ENCODE measurements at places on chromosomes 2 and 18.

DNA sequence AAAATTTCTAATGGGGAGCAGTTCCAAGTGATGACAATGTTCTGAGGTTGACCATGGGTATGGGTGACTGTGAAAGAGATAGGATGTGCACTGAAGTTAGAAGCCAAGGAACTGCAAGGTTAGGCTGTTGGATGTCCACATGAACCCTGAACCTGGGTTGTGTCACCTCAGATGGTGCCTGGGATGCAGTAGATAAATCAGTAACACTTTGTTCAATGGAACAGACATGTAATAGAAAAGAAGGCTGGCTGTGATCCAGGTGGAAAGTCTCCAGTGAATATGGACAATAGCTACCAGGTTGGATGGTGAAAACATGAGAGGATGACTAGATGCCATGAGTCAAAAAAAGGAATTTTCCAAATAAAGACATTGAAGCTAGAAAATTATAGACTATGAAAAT lies 131.4 kb downstream of the TRABD2A start:
- no peaks in the 10 kb centered on the region for H3K36me3 ChIP-seq
- H3K27me3 ChIP-seq, result no peaks in the 10 kb centered on the region
- no peak for DNase-seq
- no peak overlapping the region for H3K4me3 ChIP-seq
- H3K4me1 ChIP-seq, result no peaks in the 10 kb centered on the region

- no peak overlapping the region for H3K4me3 ChIP-seq
- no peaks in the 10 kb centered on the region for H3K36me3 ChIP-seq
- DNase-seq, result no peak
- H3K4me1 ChIP-seq, result no peaks in the 10 kb centered on the region
- H3K27me3 ChIP-seq, result peaks cover 7% of the 10 kb centered on the region
Observed at GRCh38 chr2:17519486-17519885, 1.2 kb upstream of the RAD51AP2 start.

- DNase-seq, result no peak
- H3K27ac ChIP-seq, result no peak overlapping the region
- peaks cover 5% of the 10 kb centered on the region for H3K4me1 ChIP-seq
- no peak overlapping the region for H3K4me3 ChIP-seq
Observed at GRCh38 chr2:215319500-215319899, 7.6 kb downstream of the ATIC start.

- H3K27me3 ChIP-seq, result no peaks in the 10 kb centered on the region
- H3K27ac ChIP-seq, result no peak overlapping the region
- no peak for DNase-seq
- no peaks in the 10 kb centered on the region for H3K36me3 ChIP-seq
- H3K4me1 ChIP-seq, result no peaks in the 10 kb centered on the region
Observed at GRCh38 chr2:105407946-105408743, 9.3 kb upstream of the FHL2 start.

GRCh38 chr2:174395969-174396630 lies 570 bp downstream of the SCRN3 start:
- peaks cover 10% of the 10 kb centered on the region for H3K4me1 ChIP-seq
- H3K4me3 ChIP-seq, result peak overlapping the region; percentile 88
- no peaks in the 10 kb centered on the region for H3K27me3 ChIP-seq
- no peak for DNase-seq
- peaks cover 16% of the 10 kb centered on the region for H3K36me3 ChIP-seq

- peaks cover 21% of the 10 kb centered on the region for H3K4me1 ChIP-seq
- DNase-seq, result no peak
- no peaks in the 10 kb centered on the region for H3K27me3 ChIP-seq
Observed at GRCh38 chr2:177306550-177306949, 42.0 kb upstream of the NFE2L2 start.

DNA sequence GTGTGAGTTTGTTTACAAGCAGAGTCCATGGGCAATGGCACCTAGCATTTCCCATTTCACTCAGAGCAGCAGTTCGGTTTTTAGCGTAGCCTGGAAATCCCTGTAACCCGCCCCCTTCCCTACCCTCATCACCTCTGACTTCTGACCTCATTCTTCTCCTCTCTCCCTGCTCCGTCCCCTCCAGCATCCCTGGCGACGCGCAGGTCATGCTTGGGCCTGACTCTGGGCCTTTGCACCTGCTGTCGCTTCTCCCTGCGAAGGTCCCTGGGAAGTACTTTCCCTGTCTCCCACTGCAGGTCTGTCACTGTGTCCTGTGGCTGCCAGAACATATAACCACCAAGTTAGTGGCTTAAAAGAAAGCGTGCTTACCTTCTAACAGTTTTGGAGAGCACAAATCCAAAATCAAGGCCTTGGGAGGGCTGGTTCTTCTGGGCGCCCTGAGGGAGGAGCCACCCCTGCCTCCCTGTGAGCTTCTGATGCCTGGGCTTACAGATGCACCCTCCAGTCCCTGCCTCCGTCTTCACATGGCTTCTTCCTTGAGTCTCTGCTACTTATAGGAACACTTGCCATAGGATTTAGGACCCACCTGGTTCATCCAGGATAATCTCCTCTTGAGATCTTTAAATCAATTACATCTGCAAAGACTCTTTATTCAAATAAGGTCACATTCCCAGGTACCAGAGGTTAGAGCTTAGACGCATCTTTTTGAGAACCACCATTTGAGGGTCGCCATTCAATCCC lies 8.1 kb upstream of the RAB17 start:
- DNase-seq, result no peak
- no peak overlapping the region for H3K4me3 ChIP-seq
- H3K36me3 ChIP-seq, result no peaks in the 10 kb centered on the region
- H3K27me3 ChIP-seq, result no peaks in the 10 kb centered on the region

DNA sequence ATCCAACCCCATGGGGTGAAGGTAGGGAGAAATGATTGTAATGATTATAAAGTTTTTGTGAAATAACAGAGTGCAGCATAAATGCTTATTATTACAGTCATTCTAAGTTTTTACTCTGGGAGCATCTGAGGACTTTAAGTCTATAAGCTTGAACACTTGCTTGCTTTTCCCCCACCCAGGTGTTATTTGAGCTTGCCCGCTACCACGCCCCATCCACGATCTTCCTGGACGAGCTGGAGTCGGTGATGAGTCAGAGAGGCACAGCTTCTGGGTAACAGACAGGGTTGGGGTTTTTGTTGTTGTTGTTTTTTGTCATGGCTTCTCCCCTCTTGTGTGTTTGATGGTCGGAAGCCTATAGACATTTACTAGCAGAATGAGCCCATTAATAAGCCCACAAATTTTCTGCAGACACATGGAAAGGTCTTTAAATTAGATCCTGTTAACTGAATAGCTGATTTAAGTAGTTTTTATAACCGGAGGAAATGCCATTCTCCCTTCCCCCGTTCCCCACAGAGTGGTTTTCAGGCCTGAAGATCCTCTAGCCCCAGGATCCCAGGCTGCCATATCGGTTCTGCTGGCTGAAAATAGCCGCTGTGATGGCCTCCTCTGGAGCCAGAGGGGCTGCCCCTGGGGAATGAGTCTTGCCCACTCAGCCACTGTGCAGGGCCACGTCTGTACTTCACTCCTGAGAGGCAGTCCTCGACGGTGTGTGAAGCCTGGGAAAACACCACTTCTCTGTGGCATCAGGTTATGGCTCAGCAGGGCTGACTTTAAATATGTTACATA lies 39.9 kb upstream of the ELOA2 start:
- no peaks in the 10 kb centered on the region for H3K4me1 ChIP-seq
- no peaks in the 10 kb centered on the region for H3K36me3 ChIP-seq
- no peak overlapping the region for H3K27ac ChIP-seq

- DNase-seq, result no peak
- peaks cover 13% of the 10 kb centered on the region for H3K4me1 ChIP-seq
- no peaks in the 10 kb centered on the region for H3K27me3 ChIP-seq
- no peak overlapping the region for H3K4me3 ChIP-seq
Observed at GRCh38 chr2:136205615-136206014, 87.7 kb upstream of the CXCR4 start.

GRCh38 chr2:21424375-21424774 lies 300.6 kb downstream of the TDRD15 start:
- no peak overlapping the region for H3K27ac ChIP-seq
- DNase-seq, result no peak
- no peaks in the 10 kb centered on the region for H3K27me3 ChIP-seq
- no peak overlapping the region for H3K4me3 ChIP-seq

DNA sequence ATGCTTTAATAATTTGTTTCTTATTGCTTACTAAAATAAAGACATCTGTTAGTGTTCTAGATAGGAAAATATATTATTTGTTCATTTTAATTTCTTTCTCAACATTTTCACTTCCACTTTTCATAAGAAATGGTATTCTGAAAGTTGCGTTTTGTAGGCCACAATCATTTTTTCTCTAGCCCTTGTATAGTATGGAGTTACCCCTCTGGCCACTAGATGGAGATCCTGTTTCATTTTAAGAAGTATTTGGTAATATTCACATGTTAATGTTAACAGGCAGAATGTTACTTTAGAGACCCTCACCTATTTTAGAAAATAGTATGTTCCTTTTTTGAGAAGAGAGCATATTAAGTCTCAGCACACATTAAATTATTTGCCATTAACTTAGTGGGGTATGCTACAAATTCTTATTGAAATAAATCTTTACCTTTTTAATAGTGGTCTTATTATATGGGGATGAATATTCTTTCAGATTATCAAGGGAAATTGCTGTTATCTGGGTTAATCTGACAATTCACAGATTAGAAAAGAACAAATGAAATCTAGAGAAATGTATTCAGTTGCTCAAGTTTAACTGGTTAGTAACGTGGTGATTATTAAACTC lies 73.9 kb upstream of the TTC27 start:
- no peak for DNase-seq
- peaks cover 34% of the 10 kb centered on the region for H3K36me3 ChIP-seq
- H3K27me3 ChIP-seq, result no peaks in the 10 kb centered on the region
- H3K27ac ChIP-seq, result no peak overlapping the region
- no peaks in the 10 kb centered on the region for H3K4me1 ChIP-seq
- H3K4me3 ChIP-seq, result no peak overlapping the region

DNA sequence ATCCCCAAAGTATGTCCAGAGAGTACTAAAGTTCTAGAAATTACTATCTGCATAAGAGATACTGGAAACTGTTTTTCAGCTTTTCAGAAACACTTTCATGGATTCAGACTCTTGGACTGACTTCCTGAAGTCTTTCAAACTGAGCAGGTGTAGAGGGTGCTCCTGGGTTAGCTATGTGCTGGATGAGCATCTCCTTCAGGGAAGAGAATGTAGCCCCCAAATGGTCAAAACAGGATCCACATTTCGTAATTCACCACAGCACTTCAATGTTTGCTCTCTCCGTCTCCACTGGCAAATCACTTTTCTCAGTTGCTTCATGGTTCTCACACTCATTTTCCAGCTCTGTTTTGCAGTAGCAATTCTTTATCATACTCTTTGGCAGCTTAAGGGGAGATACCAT lies 23.2 kb upstream of the SATB2 start:
- peaks cover 11% of the 10 kb centered on the region for H3K27me3 ChIP-seq
- H3K27ac ChIP-seq, result no peak overlapping the region
- H3K4me1 ChIP-seq, result no peaks in the 10 kb centered on the region
- H3K4me3 ChIP-seq, result no peak overlapping the region
- H3K36me3 ChIP-seq, result no peaks in the 10 kb centered on the region

DNA sequence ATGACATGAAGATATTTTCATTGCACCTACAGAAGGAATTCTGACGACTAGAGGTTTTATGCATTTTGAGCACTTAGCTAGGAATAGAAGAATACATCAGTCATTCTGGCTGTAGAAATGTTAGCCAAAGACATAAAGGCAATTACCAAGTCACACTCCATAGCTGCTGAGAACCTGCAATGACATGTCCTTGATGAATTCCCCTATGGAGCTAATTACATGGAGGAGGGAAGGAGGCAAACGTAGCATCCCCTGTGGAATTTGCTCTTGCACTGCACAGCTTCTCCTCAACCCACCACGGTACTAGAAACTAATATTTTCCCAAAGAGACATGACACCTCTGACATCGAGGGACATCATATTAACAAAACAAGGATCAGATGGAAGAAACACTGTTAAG lies 174.0 kb upstream of the SESTD1 start:
- no peaks in the 10 kb centered on the region for H3K36me3 ChIP-seq
- H3K27ac ChIP-seq, result no peak overlapping the region
- no peaks in the 10 kb centered on the region for H3K4me1 ChIP-seq
- H3K4me3 ChIP-seq, result no peak overlapping the region
- no peak for DNase-seq

DNA sequence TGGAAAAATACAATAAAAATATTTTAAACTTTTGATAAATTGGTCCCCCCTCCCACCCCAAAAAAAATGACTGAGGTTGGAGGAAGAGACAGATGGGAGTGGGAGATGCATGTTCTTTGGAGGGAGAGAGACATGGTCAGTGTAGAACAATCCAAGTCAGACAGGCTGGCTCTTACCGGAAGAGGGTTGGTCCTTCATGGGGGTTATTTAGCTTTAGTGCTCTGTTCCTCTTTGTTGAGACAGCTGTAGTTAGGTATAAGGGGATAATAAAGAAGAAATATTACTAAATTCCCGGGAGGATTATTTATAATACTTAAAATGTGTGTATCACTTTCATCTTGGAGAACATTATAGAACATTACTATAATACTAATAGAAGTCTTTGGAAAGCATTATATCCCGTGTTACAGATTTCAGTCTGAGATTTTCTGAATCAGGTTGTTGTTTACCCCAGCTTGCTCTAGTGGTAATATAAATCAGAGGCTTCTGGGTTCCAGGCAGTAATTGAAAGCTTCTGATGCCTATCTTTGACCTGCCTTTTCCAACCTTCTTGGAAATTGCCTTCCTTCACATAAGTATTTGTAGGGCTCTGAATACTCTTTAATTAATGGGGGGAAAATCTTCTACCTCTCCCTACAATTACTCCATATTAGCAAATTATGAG lies 87.7 kb downstream of the SPTBN1 start:
- H3K4me1 ChIP-seq, result no peaks in the 10 kb centered on the region
- no peaks in the 10 kb centered on the region for H3K27me3 ChIP-seq
- no peak for DNase-seq
- H3K36me3 ChIP-seq, result no peaks in the 10 kb centered on the region
- no peak overlapping the region for H3K27ac ChIP-seq

- H3K36me3 ChIP-seq, result peaks cover 4% of the 10 kb centered on the region
- H3K4me3 ChIP-seq, result no peak overlapping the region
- no peak overlapping the region for H3K27ac ChIP-seq
Observed at GRCh38 chr2:207110715-207111114, 55.0 kb downstream of the KLF7 start.

DNA sequence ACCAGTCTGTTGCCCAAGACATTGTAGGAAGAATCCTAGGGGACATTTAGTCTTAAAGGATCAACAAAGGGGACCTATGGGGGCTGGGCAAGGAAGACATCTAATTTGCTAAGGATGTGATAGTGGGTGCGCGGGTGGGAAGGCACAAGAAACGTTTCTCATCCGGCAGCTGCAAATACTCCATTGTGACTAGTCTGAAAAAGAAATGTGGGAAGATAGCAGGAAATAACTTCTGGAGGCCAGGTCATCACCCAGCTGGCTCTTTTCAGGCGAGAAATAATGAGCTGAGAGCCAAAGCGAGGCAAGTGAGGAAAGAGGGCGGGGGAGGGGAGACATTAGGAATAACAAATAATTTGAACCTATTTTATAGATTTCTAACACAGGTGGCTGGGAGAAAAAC lies 70.3 kb upstream of the NCK2 start:
- H3K27ac ChIP-seq, result no peak overlapping the region
- H3K27me3 ChIP-seq, result no peaks in the 10 kb centered on the region
- no peak overlapping the region for H3K4me3 ChIP-seq
- no peaks in the 10 kb centered on the region for H3K36me3 ChIP-seq
- DNase-seq, result no peak

GRCh38 chr2:47062681-47063537 lies 92.2 kb downstream of the STPG4 start:
- DNase-seq, result no peak
- H3K4me1 ChIP-seq, result peaks cover 12% of the 10 kb centered on the region
- no peak overlapping the region for H3K4me3 ChIP-seq
- no peaks in the 10 kb centered on the region for H3K27me3 ChIP-seq
- H3K27ac ChIP-seq, result no peak overlapping the region

Measured in CD4-positive, alpha-beta T cell (primary cell).